ENCODE measurements at places on chromosomes 4 and X.

DNA sequence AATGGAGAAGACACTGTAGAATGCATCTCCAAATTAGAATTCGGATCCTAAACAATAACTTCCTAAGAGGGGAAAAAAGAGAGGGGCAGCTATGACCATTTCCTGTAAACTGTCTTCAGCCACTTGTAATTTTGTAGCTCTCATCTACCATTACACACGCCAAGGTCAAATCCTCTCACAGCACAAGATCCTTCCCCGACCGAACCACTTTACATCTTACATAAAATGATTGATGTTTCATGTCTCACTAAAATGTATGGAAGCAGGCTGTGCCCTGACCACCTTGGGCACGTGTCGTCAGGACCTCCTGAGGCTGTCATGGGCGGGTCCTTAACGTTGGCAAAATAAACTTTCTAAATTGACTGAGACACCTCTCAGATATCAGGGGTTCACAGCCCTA, 24.1 kb upstream of the PBDC1 start:
- peak; percentile 43 for DNase-seq

DNA sequence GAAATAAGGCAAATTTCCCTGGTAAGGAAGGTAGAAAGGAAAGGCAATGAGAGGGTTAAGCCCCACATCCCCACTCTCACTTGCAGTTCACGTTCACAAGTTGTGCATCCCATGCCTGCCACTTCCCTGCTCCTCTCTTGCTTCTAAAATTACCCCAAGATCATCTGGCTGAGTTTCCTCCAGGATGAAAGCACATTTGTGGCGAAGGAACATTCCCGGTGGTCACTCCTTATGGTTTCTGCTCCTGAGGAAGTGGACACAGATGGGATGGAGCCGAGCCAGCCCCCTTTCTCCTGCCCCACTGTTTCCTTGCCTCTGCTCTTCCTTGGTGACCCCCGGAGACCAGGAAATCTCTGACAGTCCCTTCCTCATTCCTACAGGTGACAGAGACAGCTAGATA, 37.5 kb downstream of the SPINK2 start:
- no peak for DNase-seq

GRCh38 chrX:135345107-135345589, 35.9 kb downstream of the ETDC start:
- DNase-seq, result peak; percentile 92

DNA sequence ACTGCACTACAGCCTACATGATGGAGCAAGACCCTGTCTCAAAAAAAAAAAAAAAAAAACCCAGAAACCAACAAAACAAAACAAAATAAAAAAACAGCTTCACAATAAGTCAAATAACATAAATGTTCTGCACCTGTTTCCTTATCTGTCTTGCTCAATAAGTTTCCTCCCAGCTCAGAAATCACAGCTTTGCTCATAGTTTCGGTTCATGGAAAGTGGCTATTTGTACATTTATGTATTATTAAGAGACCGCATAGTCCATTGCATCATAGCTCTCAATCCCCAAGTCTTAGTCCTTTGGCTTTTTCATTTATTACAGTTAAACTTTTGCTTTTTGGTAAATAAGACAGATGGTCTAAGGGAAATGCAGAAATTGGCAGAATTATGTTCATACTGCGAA, 24.4 kb upstream of the CFAP299 start:
- no peak for DNase-seq

DNA sequence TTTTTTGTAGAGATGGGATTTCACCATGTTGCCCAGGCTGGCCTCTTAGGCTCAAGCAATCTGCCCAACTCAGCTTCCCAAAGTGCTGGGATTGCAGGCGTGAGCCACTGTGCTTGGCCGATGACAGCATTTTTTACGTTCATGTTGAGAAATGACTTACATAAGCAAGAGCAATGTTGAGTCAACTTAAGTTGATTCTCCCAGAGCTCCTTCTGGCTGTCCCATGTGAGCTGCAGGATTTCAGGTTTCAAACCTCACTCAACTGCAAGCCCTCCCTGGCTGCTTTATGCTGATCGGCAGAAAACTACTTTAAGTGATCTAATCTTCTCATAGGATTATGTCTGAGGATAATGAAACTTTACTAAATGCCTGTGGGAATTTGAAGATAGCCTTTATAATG, 86.8 kb downstream of the GC start:
- no peak for DNase-seq

GRCh38 chr4:119209586-119209985, 2.9 kb upstream of the USP53 start:
- no peak for DNase-seq

- DNase-seq, result peak; percentile 52
Observed at GRCh38 chr4:122783301-122784215, 43.1 kb upstream of the FGF2 start.

- no peak for DNase-seq
Observed at GRCh38 chr4:97558204-97558778, 585.0 kb downstream of the STPG2 start.

GRCh38 chrX:63929608-63930007, 144.6 kb upstream of the ARHGEF9 start:
- DNase-seq, result no peak

GRCh38 chr4:2793586-2794485, 951 bp downstream of the SH3BP2 start:
- DNase-seq, result peak; percentile 43

GRCh38 chr4:183355405-183355804, 33.2 kb upstream of the CLDN24 start:
- DNase-seq, result no peak

DNA sequence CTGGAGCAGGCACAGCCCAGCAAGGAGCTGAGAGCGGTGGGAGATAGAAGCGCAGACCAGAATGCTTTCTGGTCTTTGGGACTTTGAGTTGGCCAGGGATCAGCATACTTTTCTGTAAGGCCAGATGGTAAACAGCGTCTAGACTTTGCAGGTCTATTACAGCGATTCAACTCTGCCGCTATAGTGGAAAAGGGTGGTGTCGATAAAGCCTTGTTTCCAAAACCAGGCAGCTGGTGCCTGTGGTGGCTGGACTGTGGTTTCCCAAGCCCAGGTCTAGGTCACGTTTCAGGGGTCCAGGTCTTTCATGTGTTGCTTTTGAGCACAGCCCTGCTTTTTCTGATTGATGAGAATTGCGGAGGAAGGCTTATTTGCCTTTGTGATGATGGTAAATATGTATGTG, 40.1 kb downstream of the HTT-AS start:
- DNase-seq, result no peak

GRCh38 chrX:67714004-67714403, 170.2 kb downstream of the AR start:
- DNase-seq, result no peak

DNA sequence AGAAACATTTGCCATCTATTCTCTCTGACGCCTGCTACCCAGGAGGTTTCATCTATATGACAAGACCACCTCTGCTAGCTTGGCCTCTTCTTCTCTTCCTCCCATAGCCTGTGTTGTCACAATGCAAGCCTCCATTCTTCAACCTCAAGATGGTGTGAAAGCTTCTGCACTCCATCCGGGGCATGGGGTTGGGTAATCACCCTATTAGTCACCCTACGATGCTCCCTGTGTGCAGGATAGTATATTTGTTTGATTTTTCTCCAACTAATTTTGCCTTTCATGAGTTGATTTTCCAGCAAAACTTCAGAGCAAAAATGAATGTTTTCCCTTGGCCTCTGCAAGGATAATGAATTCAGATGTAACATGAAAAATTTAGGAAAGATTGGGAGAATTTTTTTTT, 128.0 kb upstream of the STS start:
- DNase-seq, result no peak

- DNase-seq, result no peak
Observed at GRCh38 chr4:85837439-85837733, 362.4 kb downstream of the ARHGAP24 start.

- DNase-seq, result no peak
Observed at GRCh38 chr4:94849901-94850300, 92.1 kb downstream of the BMPR1B start.

GRCh38 chr4:78682070-78682469, 94.1 kb upstream of the BMP2K start:
- DNase-seq, result no peak

GRCh38 chr4:158179465-158179864, 6.6 kb upstream of the GASK1B start:
- no peak for DNase-seq

GRCh38 chr4:121599049-121599448, 97.7 kb downstream of the ANXA5 start:
- DNase-seq, result no peak

DNA sequence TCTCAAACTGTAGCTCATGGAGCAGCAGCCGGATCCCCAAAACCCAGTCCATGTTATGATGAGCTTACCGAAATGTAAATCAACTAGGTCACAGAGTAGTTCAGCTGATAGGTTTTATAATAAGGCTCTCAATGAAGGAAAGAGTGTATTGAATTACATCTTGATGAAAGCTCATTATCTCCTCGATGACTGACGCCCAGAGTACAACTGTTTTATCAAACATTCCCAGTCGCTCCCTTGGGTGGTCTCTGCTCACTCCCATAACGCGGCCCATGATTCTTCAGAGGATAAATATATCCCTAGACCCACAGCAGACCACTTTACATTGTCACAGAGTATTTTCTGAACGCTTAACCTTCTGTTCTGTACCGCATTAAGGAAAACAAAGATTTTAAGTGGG, 452.3 kb upstream of the GALNT7 start:
- no peak for DNase-seq

GRCh38 chr4:40843696-40844095, 93.9 kb downstream of the NSUN7 start:
- peak; percentile 51 for DNase-seq

GRCh38 chr4:155526452-155527169, 140.0 kb upstream of the GUCY1A1 start:
- no peak for DNase-seq

DNA sequence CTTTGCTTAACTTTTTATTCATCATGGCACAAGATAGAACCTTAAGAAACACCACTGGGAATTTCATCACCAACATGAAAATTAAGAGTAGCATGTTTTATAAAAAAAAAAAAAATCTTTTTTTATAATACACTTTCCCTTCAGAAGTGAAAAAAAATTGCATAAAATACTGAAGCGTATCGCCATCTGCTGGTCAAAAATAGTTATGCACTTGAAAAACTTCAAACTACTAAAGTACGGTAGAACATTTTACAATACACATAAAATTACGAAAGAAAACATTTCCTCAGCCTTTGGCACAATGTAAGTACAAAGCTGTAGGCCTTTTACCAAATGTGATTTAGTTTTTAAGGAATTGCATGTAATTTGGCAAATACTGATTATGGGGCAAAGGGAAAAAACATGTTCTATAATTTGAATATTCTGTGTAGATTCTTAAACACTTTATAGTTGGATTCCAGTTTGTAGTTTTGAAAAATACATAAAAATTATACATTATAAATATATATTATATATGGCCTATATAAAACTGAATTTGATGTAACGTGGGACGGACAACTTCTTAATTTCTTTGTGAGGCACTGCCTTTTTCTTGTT, 26.5 kb downstream of the HCCS start:
- DNase-seq, result peak; percentile 10

- no peak for DNase-seq
Observed at GRCh38 chr4:117284736-117285135, 199.4 kb upstream of the TRAM1L1 start.
